Activated gamma-delta T cell (primary cell): ENCODE measurements at places on chromosomes 1 and 21.

- no peak for DNase-seq
Observed at GRCh38 chr1:85991261-85991660, 165.3 kb downstream of the COL24A1 start.

DNA sequence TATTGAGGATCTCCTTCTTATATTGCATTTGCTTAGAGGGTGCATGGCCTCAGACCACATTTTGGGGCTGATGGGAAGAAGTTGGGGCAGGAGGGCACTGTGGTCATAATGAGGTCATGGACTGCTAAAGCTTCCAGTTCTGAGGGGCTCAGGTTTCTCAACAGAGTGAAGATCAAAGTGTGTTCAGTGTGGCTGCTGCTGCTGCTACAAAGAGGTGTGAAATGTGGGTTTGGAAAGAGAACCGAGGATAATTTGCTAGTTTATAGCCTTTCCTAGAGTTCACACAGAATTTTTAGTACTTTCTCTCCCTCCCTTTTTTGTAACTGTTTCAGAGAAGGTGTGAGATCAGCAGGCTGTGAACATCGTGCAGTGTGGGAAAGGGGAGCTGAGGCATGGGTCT, 73.3 kb downstream of the CACNA1E start:
- no peak for DNase-seq

DNA sequence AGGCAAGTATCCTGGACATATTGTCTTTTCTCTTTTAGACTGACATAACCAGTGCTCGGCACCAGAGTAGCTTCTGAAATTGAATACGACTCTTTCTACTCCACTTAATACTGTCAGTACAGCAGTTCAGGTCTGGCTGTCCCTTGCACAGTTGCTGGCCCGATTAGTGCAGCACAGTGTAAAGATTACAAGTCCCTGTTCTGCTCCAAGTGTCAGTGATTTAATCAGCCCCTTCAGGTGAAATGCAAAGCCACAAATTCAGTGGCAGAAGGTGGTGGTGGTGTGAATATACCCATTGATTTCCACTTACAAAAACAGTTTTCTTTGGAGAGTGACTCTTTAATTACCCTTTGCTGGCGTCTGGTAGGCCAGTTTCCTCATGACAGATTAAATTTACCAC, 545.4 kb downstream of the ADGRL2 start:
- DNase-seq = no peak

- DNase-seq = no peak
Observed at GRCh38 chr1:100077531-100077930, 55.2 kb downstream of the SASS6 start.

DNA sequence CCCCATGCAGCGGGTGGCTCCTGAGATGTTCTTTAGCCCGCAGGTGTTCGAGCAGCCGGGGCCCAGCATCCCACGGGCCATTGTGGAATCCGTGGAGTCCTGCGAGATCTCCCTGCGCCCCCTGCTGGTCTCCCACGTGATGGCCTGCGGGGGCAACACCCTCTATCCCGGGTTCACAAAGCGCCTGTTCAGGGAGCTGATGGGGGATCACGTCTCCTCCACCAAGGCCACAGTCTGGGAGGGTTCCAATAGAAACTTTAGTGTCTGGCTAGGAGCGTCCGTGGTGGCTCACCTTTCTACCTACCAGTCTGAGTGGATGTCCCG, 71.0 kb downstream of the ACTL8 start:
- no peak for DNase-seq

DNA sequence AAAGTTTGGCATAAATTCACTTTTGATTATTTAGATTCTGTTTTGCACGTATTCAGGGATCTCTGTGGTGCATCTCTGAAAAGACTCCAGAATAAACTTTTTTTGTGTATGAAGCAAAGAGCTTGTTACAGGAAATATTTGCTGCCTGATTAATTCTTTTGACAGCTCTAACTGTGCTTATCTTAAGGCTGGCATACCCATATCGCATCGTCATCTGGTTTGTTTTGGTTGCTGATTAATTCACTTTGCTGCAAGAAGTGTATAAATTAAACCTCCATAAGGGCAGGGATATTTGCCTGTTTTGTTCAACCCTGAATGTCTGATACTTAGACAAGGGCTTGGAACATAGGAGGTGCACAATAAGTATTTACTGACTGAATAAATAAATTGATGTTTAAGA, 17.5 kb upstream of the DUSP10 start:
- no peak for DNase-seq

DNA sequence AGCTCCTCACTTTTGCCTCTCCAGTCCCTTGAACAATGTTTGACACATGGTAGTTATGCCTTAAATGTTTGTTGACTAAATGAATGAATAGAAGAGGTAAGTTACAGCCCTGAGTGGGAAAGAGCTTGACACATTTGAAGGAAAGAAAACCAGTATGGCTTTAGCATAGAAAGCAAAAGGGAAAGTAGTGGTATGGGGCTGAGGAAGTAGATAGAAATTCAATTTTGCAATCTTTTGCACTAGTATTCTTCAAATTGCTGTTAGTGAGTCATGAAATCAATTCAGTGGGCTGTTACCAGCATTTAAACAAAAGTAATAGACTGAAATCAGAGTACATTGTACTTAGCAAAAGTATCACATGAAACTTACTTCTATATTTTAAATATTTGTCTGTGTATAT, 21.1 kb downstream of the PLA2G4A start:
- DNase-seq = no peak

DNA sequence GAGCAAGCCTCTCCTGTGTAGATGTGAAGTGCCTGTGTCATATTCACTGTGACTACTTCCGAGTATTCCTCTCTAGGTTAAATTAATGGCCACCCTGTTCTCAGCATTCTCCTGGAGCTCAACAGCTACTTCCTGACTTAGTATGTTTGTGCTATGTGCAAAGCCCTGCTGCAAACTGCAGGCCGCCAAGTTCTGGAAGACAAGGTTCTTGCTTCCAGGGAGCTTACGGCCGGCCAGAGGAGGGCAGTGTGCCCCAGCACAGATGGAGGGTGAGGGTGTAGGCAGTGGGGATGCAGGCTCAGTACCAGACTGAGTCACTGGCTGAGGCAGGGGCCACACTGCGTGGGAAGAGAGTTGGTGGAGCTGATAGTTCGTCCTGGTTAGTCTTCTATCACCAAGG, 43.2 kb downstream of the ELK4 start:
- DNase-seq = no peak

DNA sequence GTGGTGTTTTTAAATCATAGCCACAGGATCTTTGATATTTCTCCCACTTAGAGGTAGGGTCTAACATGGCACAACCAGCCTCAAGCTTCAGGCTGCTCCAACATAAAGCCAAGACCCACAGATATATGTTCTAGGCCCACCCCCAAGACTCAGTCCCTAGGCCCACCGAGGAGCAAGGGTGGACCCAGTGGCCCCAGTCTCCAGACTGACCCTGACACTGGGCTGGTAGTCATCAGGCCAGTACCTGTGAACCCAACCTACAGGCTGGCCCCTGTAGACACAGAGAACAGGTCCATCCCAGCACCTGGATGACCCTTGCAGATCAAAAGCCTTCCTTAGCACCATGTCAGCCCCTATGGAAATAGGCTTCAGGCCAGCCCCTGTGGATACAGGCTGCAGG, 60.5 kb downstream of the NEGR1 start:
- DNase-seq = no peak

- no peak for DNase-seq
Observed at GRCh38 chr1:28058971-28059878, 29.2 kb downstream of the EYA3 start.

DNA sequence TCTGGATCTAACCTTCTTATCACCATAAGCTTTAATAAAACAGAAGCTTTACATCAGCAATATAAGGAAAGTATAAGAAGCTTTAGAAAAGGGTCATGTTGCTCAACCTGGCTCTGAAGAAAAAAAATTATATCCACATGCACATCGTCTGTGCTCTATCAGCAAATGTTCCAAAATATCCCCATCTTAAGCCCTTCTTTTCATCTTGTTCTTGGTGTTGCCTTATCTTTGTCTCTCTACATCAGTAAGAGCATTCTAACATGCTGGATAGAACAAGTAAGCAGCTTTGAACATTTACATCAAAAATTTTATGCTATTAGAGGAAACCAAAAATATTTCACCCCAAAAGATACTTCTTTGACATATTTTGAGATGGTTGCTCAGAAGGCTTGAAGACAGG, 157.8 kb upstream of the SNX7 start:
- no peak for DNase-seq

DNA sequence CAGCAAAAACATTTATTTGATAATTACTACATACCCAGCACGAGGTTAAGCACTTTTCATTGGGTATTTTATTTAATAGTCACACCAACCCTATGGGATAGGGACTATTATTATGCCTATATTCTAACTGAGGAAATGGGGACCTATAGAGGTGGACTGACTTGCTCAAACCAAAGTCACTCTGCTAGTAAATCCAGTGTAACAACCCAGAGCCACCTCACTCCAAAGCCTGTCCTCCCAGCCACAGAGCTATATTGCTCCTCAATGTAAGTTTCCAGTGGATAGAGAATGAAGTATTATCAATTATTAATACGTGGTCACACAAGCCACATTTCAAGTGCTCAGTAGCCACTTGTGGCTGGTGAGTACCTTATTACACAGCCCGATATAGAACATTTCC, 97.5 kb downstream of the RGS2 start:
- DNase-seq = no peak

GRCh38 chr1:8903908-8904650, 25.6 kb upstream of the ENO1 start:
- DNase-seq = no peak

GRCh38 chr1:117832453-117832852, 97.0 kb downstream of the GDAP2 start:
- DNase-seq = no peak

DNA sequence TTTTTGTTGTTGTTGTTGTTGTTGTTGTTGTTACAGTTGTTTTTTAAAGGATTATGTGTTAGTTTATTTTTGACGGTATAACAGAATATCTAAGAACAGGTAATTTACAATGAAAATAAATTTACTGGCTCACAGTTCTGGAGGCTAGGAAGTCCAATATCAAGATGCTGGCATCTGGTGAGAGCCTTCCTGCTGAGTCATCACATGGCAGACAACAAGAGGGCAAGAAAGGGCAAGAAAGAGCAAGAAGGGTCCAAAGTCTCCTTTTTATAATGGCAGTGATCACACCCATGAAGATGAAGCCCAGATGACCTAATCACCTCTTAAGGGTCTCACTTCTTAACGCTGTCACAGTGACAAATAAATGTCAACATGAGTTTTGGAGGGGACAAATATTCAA, 142.1 kb downstream of the NEGR1 start:
- DNase-seq = no peak

GRCh38 chr1:31703431-31704270, at the start of gene COL16A1:
Gene COL16A1, minus strand, starts transcription at chr1:31704017. Its CDS starts 1,824 bp downstream, at chr1:31702193.
- DNase-seq = no peak

DNA sequence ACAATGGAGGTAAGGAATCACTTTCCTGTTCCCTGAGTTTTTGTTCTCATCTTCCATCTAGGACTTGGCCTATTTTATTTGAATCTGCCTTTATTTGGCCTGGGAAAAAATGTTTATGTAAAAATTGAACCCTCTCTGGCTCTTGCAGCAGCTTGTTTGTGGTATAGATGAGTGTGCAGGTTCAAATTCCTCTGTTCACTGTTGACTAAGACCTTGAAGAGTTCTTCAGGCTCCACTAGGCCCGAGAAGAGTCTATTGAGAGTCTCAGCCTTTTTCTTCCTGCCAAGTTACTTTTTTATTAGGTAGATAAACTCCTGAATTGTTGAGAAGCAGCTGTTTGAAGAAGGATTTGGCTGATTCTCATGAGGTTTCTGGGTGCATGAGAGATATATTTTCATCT, 248.8 kb upstream of the ADGRL2 start:
- no peak for DNase-seq

DNA sequence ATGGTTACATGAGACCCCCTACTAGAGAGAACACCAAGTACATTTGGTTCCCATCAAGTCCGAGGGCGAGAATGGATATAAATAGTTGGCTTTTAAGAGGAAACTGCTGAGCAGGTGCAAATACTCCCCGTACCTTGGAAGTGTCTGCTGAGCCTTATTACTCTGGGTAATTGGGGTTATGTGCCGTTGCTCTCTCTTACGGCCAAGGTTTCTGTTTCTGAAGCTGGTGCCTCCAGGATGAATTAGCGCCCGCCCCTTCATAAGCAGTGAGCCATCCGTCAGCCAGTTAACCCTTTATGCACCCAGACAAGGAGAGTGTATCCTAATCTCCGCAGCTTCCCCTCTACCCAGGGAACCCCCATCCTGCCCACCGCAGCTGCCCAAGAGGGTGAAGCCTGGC, 90.4 kb upstream of the AJAP1 start:
- DNase-seq = no peak

- DNase-seq = no peak
Observed at GRCh38 chr1:114034567-114035303, 55.5 kb downstream of the OLFML3 start.

- no peak for DNase-seq
Observed at GRCh38 chr1:95169548-95169947, 52.4 kb downstream of the TLCD4 start.

- DNase-seq = no peak
Observed at GRCh38 chr1:145795257-145795881, 28.5 kb downstream of the RNF115 start.

- no peak for DNase-seq
Observed at GRCh38 chr1:166740668-166741276, 98.5 kb upstream of the POGK start.

DNA sequence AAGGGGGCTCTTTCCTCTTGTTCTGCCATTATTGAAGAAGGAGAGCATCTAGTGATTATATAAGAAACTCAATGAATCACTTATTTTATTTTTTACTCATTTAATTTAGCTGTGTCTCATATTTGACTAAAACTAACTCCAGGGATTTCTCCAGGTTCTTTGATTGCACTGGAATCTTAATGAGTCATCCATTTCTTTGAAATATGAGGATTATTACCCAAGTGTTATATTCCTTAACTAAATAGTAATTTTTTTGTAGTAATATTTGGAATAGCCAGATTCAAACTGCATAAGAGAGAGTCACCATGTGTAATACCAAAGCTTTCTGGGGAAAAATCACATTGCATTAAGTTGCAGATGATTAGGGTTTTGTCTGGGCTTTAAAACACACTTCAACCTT, 59.5 kb downstream of the NTMT2 start:
- no peak for DNase-seq

- DNase-seq = no peak
Observed at GRCh38 chr21:35864039-35864438, 196.3 kb downstream of the SETD4 start.

- DNase-seq = no peak
Observed at GRCh38 chr1:104621221-104621620, 871.5 kb downstream of the AMY1C start.

DNA sequence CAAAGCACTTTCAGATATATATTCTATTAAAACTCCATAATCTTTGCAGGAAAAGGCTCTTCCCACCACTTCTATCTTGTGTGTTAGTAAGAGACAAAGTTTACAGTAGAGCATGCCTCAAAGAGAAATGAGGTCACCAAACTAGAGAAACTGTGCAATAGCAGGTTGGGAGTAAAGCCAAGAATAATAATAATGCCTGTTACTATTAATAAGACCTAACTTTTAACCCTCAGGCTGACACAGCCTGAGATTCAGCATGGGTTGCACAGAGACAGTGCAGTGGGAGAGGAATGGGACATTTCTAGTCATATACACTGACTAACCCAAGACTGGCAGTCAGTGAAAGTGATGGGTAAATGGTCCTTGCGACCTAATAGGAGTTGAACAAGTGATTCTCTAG, 320.2 kb upstream of the NFIA start:
- DNase-seq = no peak
